ENCODE measurements at places on chromosomes 4 and X. TPM values are rescaled to one million over a fixed set of nuclear protein-coding genes. Genes with fewer than 3 reads are reported as not detected.

CT47B1 gene
- total RNA-seq: not detected

TSPAN7 gene
- total RNA-seq: 14.3 TPM

CD40LG gene
- total RNA-seq: not detected

ADRA2C gene
- 2.8 TPM for total RNA-seq

SRPX gene
- 34.8 TPM for total RNA-seq

NPY5R gene
- not detected for total RNA-seq

PCDH11X gene
- 0.22 TPM for total RNA-seq

ADH1B gene
- total RNA-seq: 25.6 TPM

REELD1 gene
- 0.21 TPM for total RNA-seq

TMEM31 gene
- 0.42 TPM for total RNA-seq

BTC gene
- 0.34 TPM for total RNA-seq

SLC49A3 gene
- 12.2 TPM for total RNA-seq

MAMLD1 gene
- 2.5 TPM for total RNA-seq

TKTL1 gene
- total RNA-seq: 6.9 TPM

ADH4 gene
- total RNA-seq: not detected

HDX gene
- 2.1 TPM for total RNA-seq

MAGEA2 gene
- total RNA-seq: not detected

WDR45 gene
- 61.9 TPM for total RNA-seq

HTT gene
- total RNA-seq: 34.0 TPM

GLRA2 gene
- not detected for total RNA-seq

SAGE1 gene
- not detected for total RNA-seq

MAGEC3 gene
- 0.23 TPM for total RNA-seq

GRID2 gene
- total RNA-seq: not detected

DMRTC1 gene
- total RNA-seq: not detected

SLC10A7 gene
- total RNA-seq: 6.6 TPM

FAM3A gene
- 40.2 TPM for total RNA-seq

GAGE13 gene
- total RNA-seq: not detected

CNKSR2 gene
- 0.30 TPM for total RNA-seq

TCEAL6 gene
- total RNA-seq: not detected

SPANXD gene
- not detected for total RNA-seq

ZGRF1 gene
- total RNA-seq: 1.4 TPM

CDKL5 gene
- total RNA-seq: 11.6 TPM

RAP2C gene
- total RNA-seq: 14.3 TPM

Measured in heart right ventricle (tissue), 16 donors.